ENCODE measurements at places on chromosomes 5 and 9. TPM values are rescaled to one million over a fixed set of nuclear protein-coding genes. Genes with fewer than 3 reads are reported as not detected.
A peak's percentile ranks its signal among the peaks of the same experiment; 100 is the strongest.

- H3K27ac ChIP-seq: peak overlapping the region; percentile 92
- DNase-seq: no peak
- H3K4me3 ChIP-seq: peak overlapping the region; percentile 79
- H3K4me1 ChIP-seq: peaks cover 62% of the 10 kb centered on the region
- no peaks in the 10 kb centered on the region for H3K27me3 ChIP-seq
Measured at GRCh38 chr5:35819026-35819425, 37.7 kb upstream of the IL7R start.

GRCh38 chr9:6764523-6764922 lies 6.8 kb downstream of the KDM4C start:
- no peaks in the 10 kb centered on the region for H3K27me3 ChIP-seq
- peaks cover 4% of the 10 kb centered on the region for H3K36me3 ChIP-seq
- H3K4me1 ChIP-seq: peaks cover 73% of the 10 kb centered on the region
- no peak for DNase-seq
- H3K4me3 ChIP-seq: no peak overlapping the region

- peak overlapping the region; percentile 66 for H3K4me3 ChIP-seq
- peak; percentile 35 for DNase-seq
- H3K36me3 ChIP-seq: peaks cover 11% of the 10 kb centered on the region
- H3K27ac ChIP-seq: peak overlapping the region; percentile 90
Measured at GRCh38 chr5:132635873-132636272, 22.1 kb upstream of the IL13 start.

DNA sequence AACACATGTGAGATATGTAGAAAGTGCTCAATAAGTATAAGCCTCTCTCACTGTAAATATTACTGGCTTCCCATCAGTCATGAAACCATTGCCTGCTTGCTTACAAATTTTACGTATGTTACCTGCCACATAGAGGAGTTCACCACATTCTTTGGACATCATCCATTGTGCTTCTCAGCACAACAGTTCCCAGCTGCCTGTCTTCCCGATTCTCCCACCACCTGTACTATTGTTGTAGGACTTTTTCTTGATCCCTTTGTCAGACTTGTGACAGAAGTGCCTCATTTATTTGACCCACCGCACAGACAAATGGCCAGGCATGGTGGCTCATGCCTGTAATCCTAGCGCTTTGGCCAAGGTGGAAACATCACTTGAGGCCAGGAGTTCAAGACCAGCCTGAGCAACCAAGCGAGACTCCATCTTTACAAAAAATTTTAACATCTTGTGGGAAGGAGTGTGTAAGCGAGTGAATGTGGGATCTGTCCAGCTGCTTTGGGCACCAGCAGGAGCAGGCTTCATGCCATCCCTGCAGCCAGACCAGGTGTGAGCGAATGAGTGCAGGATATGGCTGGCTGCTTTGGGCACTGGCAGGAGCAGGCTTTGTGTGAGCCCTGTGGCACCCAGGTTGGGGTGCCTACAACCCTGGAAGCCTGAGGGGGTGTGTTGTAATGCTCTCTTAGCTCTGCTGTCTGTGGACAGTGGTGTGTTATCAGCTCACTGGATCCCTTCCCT lies 139.9 kb upstream of the ELL2 start:
- H3K27ac ChIP-seq: no peak overlapping the region
- H3K36me3 ChIP-seq: peaks cover 5% of the 10 kb centered on the region
- H3K4me1 ChIP-seq: no peaks in the 10 kb centered on the region
- H3K4me3 ChIP-seq: no peak overlapping the region
- H3K27me3 ChIP-seq: peaks cover 21% of the 10 kb centered on the region

- no peaks in the 10 kb centered on the region for H3K4me1 ChIP-seq
- peaks cover 15% of the 10 kb centered on the region for H3K36me3 ChIP-seq
- no peak for DNase-seq
- H3K27ac ChIP-seq: peak overlapping the region; percentile 5
- no peaks in the 10 kb centered on the region for H3K27me3 ChIP-seq
Measured at GRCh38 chr9:112233769-112234168, 58.7 kb upstream of the SUSD1 start.

- H3K27me3 ChIP-seq: peaks cover 5% of the 10 kb centered on the region
- peaks cover 7% of the 10 kb centered on the region for H3K4me1 ChIP-seq
- no peak overlapping the region for H3K27ac ChIP-seq
Measured at GRCh38 chr5:151016700-151017099, 3.7 kb upstream of the GPX3 start.

- DNase-seq: no peak
- H3K27ac ChIP-seq: no peak overlapping the region
- H3K4me3 ChIP-seq: no peak overlapping the region
- H3K4me1 ChIP-seq: no peaks in the 10 kb centered on the region
Measured at GRCh38 chr5:134459491-134459890, 47.8 kb upstream of the CDKN2AIPNL start.

GRCh38 chr5:42993516-42994245 lies 46.4 kb downstream of the ANXA2R start:
- H3K4me3 ChIP-seq: peak overlapping the region; percentile 98
- no peaks in the 10 kb centered on the region for H3K27me3 ChIP-seq
- DNase-seq: peak; percentile 55
- H3K4me1 ChIP-seq: peaks cover 33% of the 10 kb centered on the region
- peaks cover 14% of the 10 kb centered on the region for H3K36me3 ChIP-seq

GRCh38 chr5:76683816-76684731 lies 31.9 kb upstream of the F2R start:
- no peak for DNase-seq
- peaks cover 15% of the 10 kb centered on the region for H3K36me3 ChIP-seq
- H3K27ac ChIP-seq: peak overlapping the region; percentile 69
- no peaks in the 10 kb centered on the region for H3K27me3 ChIP-seq
- no peak overlapping the region for H3K4me3 ChIP-seq

DNA sequence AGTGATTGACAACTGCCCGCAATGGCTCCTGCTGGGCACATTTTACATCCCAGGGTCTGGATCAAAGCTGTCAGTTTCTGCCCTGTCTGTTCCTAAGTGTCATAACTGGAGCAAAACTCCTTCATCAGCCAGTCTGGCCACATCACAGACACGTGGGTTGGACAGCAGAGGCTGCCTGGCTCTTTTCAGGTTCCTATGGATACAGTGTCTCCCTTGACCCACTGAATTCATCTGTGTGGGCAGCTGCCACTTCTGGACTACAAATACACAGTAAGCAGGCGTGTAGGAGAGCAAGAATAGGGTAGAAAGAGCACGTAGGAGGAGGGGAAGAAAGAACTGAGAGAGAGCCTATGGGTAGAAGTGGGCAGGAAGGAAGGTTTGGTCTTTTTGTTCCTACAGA lies 238.0 kb downstream of the ENC1 start:
- H3K36me3 ChIP-seq: no peaks in the 10 kb centered on the region
- H3K27me3 ChIP-seq: no peaks in the 10 kb centered on the region
- DNase-seq: no peak
- H3K4me3 ChIP-seq: no peak overlapping the region
- H3K4me1 ChIP-seq: peaks cover 5% of the 10 kb centered on the region
- H3K27ac ChIP-seq: no peak overlapping the region

DNA sequence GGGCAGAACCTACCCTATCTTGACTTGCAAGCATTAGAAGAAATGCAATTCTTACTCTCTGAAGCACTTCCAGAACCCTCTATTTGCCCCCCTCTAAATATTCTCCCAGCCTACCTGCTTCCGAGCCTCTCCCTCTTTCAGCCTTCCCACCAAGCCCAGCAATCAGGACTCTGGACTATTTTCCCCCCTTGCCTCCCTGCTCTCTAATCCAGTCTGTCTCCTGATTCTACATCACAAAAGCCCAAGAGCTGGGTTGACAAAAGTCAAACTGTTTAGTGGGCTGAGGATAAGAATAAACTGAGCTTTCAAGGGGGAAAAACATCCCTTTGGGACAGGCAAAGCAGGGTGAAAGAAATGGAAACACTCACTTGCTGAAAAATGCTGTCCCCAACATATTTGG lies 123.2 kb upstream of the KIF2A start:
- no peak for DNase-seq
- no peak overlapping the region for H3K4me3 ChIP-seq
- H3K36me3 ChIP-seq: no peaks in the 10 kb centered on the region
- no peak overlapping the region for H3K27ac ChIP-seq
- H3K27me3 ChIP-seq: peaks cover 41% of the 10 kb centered on the region

GRCh38 chr9:110351009-110351467 lies 13.4 kb upstream of the TXNDC8 start:
- H3K4me1 ChIP-seq: peaks cover 9% of the 10 kb centered on the region
- no peaks in the 10 kb centered on the region for H3K36me3 ChIP-seq
- H3K27me3 ChIP-seq: no peaks in the 10 kb centered on the region
- no peak for DNase-seq
- no peak overlapping the region for H3K4me3 ChIP-seq
- H3K27ac ChIP-seq: no peak overlapping the region

- H3K27ac ChIP-seq: no peak overlapping the region
- no peaks in the 10 kb centered on the region for H3K36me3 ChIP-seq
- no peaks in the 10 kb centered on the region for H3K4me1 ChIP-seq
- no peak overlapping the region for H3K4me3 ChIP-seq
- H3K27me3 ChIP-seq: no peaks in the 10 kb centered on the region
Measured at GRCh38 chr9:135244271-135245221, 157.1 kb downstream of the OLFM1 start.

- no peaks in the 10 kb centered on the region for H3K36me3 ChIP-seq
- no peak overlapping the region for H3K27ac ChIP-seq
- peaks cover 56% of the 10 kb centered on the region for H3K27me3 ChIP-seq
- peak; percentile 24 for DNase-seq
- H3K4me1 ChIP-seq: peaks cover 14% of the 10 kb centered on the region
Measured at GRCh38 chr5:58786711-58787303, 203.9 kb downstream of the RAB3C start.

DNA sequence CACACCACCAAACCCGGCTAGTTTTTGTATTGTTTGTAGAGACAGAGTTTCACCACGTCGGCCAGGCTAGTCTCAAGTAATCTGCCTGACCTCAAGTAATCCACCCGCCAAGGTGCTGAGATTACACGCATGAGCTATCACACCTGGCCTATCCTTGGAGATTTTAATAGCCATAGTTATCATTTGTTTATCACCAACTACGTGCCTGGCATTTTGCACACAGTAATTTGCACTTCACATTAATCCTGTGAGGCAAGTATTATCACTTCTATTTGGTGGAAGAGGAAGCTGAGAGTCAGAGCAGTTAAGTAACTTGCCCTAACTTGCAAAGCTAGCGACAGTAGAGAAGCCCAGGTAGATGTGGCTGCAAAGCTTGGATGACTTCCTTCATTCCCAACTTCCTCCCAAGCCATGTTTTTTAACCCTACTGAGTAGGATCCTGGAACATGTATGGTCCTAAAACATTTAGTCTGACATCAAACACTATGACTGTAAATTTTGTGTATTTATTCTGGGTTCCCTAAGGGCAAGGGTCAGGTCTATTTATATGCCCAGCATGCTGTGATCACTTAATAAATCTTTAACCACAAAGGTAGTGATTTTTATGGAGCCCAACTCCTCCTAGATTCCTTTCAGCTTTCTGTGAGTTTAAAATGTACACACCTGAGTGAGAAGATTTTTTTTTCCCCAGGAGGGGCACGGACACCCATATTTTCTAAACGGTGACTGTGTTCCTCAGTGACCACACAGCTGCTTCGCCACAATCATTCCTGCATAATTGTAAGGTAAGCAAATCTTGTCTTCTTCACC lies 100.2 kb upstream of the RAI14 start:
- no peak overlapping the region for H3K27ac ChIP-seq
- H3K4me1 ChIP-seq: no peaks in the 10 kb centered on the region
- H3K4me3 ChIP-seq: no peak overlapping the region

GRCh38 chr5:129905473-129906176 lies 1.4 kb downstream of the CHSY3 start:
- H3K4me3 ChIP-seq: peak overlapping the region; percentile 59
- peaks cover 50% of the 10 kb centered on the region for H3K27me3 ChIP-seq
- H3K36me3 ChIP-seq: no peaks in the 10 kb centered on the region
- peaks cover 16% of the 10 kb centered on the region for H3K4me1 ChIP-seq
- H3K27ac ChIP-seq: no peak overlapping the region
- DNase-seq: peak; percentile 6

GRCh38 chr5:113249206-113249605 lies 185.6 kb downstream of the TSSK1B start:
- H3K4me3 ChIP-seq: no peak overlapping the region
- no peak overlapping the region for H3K27ac ChIP-seq
- H3K4me1 ChIP-seq: peaks cover 9% of the 10 kb centered on the region
- no peak for DNase-seq

DNA sequence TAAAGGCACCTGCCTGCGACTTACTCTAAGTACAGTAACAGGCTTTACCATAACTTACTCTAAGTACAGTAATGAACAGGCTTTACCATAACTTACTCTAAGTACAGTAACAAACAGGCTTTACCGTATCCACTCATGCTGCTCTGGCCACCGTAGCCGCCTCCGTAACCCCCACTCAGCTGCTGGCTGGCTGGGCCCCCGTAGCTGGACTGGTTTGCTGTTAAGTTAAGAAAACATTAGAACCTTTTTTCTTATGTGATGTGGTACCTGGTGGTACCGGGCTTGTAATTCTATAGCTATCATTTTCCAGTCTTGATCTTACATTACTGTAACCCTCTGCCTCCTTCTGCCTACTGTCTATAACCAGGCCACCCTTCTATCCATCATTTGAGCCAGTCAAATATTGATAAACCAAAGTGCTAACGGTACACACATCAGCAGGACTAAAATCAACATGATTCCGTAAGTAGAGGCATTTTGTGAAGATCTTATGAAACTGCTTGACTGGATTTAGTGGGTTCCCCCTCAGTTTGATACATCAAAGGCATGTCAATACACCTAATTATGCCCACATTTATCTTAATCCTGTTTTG lies 7.4 kb downstream of the HNRNPH1 start:
- H3K27ac ChIP-seq: peak overlapping the region; percentile 88
- DNase-seq: no peak
- no peaks in the 10 kb centered on the region for H3K27me3 ChIP-seq
- H3K4me3 ChIP-seq: peak overlapping the region; percentile 19
- peaks cover 90% of the 10 kb centered on the region for H3K4me1 ChIP-seq

DNA sequence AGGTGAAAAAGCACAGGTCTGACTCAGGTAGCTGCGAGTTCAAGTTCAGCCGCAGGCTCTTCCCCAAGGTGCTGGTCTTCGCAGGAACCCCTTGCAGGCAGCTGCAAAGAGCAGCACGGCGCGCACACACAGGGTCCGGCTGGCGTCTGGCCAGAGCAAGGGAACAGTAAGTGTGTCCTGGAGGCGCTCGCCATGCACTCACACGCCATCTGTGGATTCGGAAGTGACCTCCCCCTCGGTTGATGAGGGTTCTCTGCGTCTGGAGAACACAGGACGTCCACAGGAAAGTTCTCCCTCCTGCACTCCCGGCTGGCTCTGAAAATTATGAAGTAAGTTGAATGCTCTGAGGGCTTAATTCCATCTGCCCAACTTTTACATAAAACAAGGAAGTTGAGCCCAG lies 14.0 kb upstream of the EGFL7 start:
- H3K36me3 ChIP-seq: no peaks in the 10 kb centered on the region
- no peaks in the 10 kb centered on the region for H3K4me1 ChIP-seq
- DNase-seq: no peak
- peaks cover 15% of the 10 kb centered on the region for H3K27me3 ChIP-seq

- H3K4me3 ChIP-seq: no peak overlapping the region
- no peak for DNase-seq
- peaks cover 26% of the 10 kb centered on the region for H3K4me1 ChIP-seq
- H3K27ac ChIP-seq: no peak overlapping the region
- peaks cover 1% of the 10 kb centered on the region for H3K36me3 ChIP-seq
- peaks cover under 1% of the 10 kb centered on the region for H3K27me3 ChIP-seq
Measured at GRCh38 chr9:104914466-104914865, 13.5 kb downstream of the ABCA1 start.

The SH3TC2 gene
- total RNA-seq: not detected

The CDH12 gene
- total RNA-seq: not detected

The IFNB1 gene
- 1.6 TPM for total RNA-seq

The PDE8B gene
- total RNA-seq: 0.36 TPM

The CYSRT1 gene
- total RNA-seq: 1.0 TPM

The NXNL2 gene
- not detected for total RNA-seq

The CNTNAP3B gene
- total RNA-seq: not detected

Measured in activated T-cell treated with anti-CD3 and anti-CD28 coated beads, Interleukin-2, amount 50 U/mL, for 72 hours (primary cell).